Esophagus squamous epithelium (tissue), 5 donors: ENCODE measurements at places on chromosomes 13 and 19. TPM values are rescaled to one million over a fixed set of nuclear protein-coding genes. Genes with fewer than 3 reads are reported as not detected.

Gene CXCL17
- 37.5 TPM for total RNA-seq

- DNase-seq: no peak
Observed at GRCh38 chr13:98300956-98301641, 124.0 kb upstream of the RNF113B start.

Gene CFD
- total RNA-seq: 54.1 TPM

- no peak for DNase-seq
Observed at GRCh38 chr13:108947551-108948030, 318.2 kb downstream of the MYO16 start.

Gene CGB5
- total RNA-seq: not detected

- DNase-seq: no peak
Observed at GRCh38 chr19:42081584-42082203, 5.7 kb downstream of the ZNF574 start.

Gene ZNF99
- total RNA-seq: not detected

GRCh38 chr13:91024157-91024792 is 323.2 kb upstream of the MIR17HG start:
- no peak for DNase-seq

GRCh38 chr19:703651-704446 is 4.9 kb upstream of the PALM start:
- DNase-seq: no peak

GRCh38 chr19:6707658-6708018 is 12.8 kb downstream of the C3 start:
- DNase-seq: no peak

DNA sequence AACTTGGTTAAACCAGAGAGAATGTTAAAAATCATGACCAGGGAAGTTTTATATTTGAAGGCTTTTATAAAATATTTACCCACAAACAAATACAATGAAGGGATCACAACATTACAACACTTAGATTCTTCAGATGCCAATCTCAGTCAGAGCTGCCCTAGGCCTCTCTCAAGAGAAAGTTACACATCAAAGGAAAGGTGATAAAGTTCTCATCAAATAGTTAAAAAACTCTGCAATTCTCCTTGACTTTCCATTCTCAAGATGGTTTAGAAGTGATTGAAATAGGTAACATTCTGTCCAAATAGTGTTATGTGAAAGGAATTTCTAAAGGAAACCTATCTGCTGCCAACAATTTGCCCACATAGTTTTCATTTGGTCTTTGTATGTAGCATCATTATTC is 1115.2 kb upstream of the MIR17HG start:
- no peak for DNase-seq

Gene PGLYRP2
- not detected for total RNA-seq

Gene CGB2
- total RNA-seq: not detected

Gene PCDH9
- total RNA-seq: 0.13 TPM

Gene GARIN5A
- total RNA-seq: 2.0 TPM

GRCh38 chr13:36804588-36804987 is 14.4 kb upstream of the RFXAP start:
- DNase-seq: no peak

DNA sequence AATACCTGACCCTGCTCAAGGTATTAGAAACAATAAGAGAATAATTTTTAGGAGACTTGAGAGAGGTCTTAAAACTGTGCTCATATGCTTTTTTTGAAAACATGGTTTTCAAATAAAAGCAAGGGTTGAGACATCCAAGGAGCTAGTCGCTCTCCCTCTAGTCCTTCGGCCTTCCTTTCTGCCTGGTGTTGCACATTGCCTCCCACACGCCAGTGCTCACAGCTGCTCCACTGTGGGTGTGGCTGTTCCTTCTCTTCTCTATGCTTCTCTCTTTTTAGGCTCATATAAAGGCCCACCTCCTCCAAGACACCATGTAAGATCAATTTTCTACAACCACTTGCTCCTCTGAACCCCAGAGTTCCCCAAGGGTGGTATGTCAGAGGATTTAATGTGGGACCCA is 352.6 kb downstream of the ENOX1 start:
- no peak for DNase-seq
